ENCODE measurements at places on chromosomes 3 and 15. TPM values are rescaled to one million over a fixed set of nuclear protein-coding genes. Genes with fewer than 3 reads are reported as not detected.
A peak's percentile ranks its signal among the peaks of the same experiment; 100 is the strongest.

- no peak for DNase-seq
Observed at GRCh38 chr3:190746531-190746930, 116.0 kb downstream of the GMNC start.

DNA sequence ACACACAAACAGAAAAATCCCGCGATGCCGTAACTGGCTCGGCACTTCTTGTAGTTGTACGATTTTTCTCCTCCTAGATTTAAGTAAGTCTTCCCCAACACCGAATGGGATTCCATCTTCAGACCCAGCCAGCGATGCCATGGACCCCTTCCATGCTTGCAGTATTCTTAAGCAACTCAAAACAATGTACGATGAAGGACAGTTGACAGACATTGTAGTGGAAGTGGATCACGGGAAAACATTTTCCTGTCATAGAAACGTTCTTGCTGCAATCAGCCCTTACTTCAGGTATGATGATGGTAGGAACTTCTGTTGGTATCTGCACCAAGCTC lies 763 bp downstream of the KBTBD8 start:
- DNase-seq = no peak

DNA sequence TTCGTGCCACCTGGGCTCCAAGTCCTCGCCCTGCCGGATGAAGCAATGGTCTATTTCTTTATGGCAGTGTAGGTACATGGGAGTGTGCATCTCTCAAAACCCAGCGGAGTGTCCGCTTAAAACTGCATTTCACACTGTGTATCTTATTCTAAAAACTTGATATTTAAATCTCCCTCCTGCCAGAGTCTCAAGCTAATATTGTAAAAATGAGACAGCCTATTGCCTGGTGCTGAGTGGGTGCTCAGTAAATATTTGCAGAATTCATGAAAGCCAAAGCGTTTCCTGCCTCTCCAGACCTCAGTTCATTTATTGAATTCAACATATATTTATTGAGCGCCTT lies 330 bp upstream of the TBC1D2B start:
- DNase-seq = no peak

DNA sequence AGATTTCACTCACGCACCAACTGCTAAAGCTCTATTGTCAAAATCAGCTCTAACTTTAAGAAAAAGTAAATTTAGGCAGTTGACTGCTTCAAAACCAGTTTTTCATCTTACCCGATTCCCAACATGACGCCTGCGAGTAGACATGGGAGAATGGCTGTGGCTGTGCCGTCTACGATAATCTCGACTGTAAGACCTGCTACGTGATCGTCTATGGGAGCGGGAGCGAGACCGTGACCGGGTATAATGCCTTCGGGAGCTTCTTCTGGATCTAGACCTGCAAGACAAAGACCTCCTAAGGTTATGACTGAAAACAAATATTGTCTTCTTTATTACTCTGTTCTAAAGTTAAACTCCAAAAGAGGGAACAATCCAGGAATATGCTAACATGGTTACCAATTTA lies 12.5 kb downstream of the TRA2B start:
- DNase-seq = peak; percentile 52

DNA sequence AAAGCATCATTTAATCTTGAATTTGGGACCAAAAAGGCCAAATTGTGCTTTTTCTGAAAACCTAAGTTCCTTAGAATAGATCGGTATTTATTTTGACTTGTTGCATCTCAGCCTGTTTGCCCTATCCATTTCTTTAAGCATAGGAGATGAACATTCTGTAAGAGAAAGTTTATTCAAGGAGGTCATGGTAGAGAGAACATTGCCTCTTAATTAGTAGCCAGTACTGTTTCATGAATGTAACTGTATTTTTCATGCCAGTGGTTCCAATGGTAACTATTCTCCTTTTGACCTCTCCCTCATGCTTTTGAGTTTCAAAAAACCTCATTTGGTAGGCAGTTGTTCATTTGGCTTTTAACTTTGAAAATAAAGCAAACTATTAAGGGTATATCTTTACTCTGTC lies 55.4 kb downstream of the ARMC8 start:
- DNase-seq = no peak

The ANKUB1 gene
- total RNA-seq = not detected

The C2CD4A gene
- not detected for total RNA-seq

The ZDHHC23 gene
- 15.5 TPM for total RNA-seq

The MCF2L2 gene
- 205 TPM for total RNA-seq

The TLR9 gene
- total RNA-seq = not detected

The PTH1R gene
- total RNA-seq = 0.69 TPM

The ANKRD63 gene
- total RNA-seq = not detected

The ZBTB38 gene
- 27.3 TPM for total RNA-seq

The GOLGA8J gene
- not detected for total RNA-seq
